Vagina (tissue), 2 donors: ENCODE measurements at places on chromosomes 1 and 21. TPM values are rescaled to one million over a fixed set of nuclear protein-coding genes. Genes with fewer than 3 reads are reported as not detected.

- DNase-seq = no peak
Measured at GRCh38 chr21:8993284-8993942, 1528.0 kb upstream of the TPTE start.

GRCh38 chr1:238895911-238896310, 490.5 kb upstream of the CHRM3 start:
- DNase-seq = no peak

GRCh38 chr1:95426772-95427171, 192.8 kb downstream of the RWDD3 start:
- no peak for DNase-seq

DNA sequence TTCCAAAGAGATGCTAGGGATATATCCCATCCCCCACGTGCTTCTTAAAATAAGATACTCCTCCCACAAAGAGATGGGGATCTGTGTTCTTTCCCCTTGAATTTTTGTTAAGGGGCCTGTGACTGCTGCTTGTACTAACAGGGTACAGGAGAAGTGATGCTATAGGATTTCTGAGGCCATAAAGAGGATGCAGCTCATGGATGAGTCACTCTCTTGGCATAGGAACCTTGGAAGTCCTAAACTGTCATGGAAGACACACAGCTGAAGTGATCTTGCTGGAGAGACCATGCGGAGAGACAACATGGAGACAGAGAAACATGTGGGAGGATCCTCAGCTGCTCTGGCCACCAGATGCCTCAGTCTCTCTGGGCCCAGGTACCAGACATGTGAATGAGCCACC, 157.2 kb downstream of the S1PR1 start:
- no peak for DNase-seq

DNA sequence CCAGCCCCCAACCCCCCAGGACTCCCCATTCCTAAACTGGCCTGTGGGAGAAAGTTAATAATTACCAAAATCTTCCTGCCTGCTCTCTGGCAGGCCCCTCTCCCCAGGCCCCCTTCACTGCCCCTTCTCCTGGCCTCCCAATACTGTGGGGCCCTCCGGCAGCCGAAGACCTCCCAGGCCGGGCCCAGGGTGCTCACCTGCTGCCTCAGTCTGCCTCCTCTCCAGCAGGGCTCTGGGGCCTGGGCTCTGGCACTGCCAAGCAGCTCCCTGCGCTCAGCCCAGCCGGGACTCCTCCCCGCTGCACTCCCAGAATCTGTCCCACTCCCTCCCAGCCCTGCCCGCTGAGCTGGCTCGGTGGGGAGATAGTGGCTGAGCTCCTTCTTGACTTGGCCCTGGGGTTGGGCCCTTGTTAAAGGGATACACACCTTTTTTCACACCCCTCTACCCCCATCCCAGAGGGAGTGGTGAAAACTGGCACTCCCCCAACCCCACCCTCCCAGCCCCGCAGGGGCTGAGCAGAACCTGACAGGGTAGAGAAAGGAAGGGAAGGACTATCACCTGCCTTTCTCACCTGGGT, at the start of gene S100A16:
TSS of gene S100A16 (minus strand) at position 383 of the 577 bp plus-strand sequence. CDS start 4,986 bp downstream, outside the sequence.
- no peak for DNase-seq

The BEND5 gene
- 8.6 TPM for total RNA-seq

DNA sequence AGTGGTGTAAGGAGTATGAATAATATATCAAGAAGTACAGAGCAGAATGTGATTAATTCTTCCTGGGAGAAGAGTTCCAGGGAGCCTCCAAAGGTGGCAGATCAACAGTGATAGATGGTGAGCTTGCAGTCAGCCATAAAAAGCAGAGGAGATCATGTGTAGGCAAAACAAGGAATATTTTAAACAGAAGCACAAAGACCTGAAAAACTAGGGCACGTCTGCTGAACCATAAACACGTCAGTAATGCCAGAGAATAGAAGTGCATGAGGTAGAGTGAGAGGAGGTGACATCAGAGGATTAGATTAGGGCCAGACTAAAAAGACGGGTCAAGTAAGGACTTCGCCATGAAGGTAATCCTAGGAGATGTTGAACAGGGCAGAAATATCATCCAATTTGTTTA, 151.8 kb downstream of the EIF4G3 start:
- no peak for DNase-seq

- DNase-seq = no peak
Measured at GRCh38 chr1:95119273-95119672, 2.1 kb downstream of the TLCD4 start.
